ENCODE measurements at places on chromosomes 4 and X.

DNA sequence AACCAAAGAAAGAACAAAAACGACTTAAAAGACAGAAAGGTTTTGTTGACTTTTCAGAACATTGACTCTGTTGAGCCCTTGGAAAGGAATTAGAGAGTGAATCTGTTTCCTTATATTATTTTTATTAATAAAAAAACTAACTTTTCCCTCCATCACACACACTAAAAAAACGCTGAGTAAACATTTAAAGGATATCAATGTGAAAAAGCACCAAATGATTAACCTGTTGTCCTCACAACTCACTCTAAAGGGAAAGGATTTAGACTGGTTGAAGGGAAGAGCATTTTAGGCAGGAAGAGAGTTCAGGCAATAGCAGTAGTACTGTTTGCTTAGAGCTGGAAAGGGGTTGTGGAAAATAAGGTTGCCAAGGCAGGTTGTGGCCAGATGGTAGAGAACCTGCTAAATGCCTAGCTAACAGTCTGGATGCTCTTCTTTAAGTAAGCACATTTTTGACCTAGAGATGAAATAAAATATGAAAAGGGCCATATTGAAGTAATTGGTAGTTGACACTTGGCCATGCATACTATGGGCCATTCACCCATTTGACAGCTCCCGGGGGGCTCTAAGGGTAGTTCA is 98.0 kb upstream of the NDP start:
- no peak for DNase-seq

GRCh38 chrX:18676470-18676869 is 4.6 kb upstream of the RS1 start:
- no peak for DNase-seq

DNA sequence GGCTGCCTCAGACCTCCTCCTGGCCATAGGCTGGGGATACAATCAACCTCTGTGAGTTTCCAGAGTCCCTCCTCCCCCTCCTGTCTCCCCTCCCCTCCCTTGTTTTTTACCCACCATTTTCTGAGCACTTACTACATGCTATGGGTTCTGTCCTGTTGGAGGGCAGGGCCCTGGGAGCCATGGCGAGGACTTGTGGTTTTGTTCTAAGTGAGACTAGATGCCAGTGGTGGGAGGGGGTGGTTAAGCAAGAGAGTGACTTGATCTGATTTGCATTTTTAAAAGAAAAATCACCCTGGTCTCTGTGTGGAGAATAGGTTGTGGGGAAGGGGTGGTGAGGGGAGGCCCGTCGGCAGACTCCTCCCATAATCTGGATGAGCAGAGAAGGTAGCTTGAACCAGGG is 39.5 kb downstream of the EFNB1 start:
- no peak for DNase-seq

DNA sequence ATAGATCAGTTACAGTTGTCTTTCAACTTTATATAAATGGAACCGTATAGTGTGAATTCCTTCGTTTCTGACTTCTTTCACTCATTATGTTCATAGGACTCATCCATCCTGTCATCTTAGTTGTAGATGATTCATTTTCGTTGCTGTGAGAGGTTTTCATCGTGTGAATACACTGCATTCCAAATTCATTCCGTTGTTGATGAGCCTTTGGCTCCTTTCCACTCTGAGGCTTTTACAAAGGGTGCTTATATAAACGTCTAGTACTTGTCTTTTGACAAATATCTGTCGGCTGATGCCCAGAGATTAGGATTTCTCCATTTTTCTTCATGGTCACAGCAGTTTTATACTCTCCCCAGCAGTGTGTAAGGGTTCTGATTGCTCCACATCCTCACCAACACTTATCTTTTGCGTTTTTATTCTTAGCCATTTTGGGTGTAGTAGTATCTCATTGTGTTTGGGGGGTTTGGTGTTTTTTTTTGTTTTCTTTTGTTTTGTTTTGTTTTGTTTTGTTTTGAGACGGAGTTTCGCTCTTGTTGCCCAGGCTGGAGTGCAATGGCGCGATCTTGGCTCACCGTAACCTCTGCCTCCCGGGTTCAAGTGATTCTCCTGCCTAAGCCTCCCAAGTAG is 48.6 kb downstream of the LRP2BP start:
- DNase-seq: no peak

DNA sequence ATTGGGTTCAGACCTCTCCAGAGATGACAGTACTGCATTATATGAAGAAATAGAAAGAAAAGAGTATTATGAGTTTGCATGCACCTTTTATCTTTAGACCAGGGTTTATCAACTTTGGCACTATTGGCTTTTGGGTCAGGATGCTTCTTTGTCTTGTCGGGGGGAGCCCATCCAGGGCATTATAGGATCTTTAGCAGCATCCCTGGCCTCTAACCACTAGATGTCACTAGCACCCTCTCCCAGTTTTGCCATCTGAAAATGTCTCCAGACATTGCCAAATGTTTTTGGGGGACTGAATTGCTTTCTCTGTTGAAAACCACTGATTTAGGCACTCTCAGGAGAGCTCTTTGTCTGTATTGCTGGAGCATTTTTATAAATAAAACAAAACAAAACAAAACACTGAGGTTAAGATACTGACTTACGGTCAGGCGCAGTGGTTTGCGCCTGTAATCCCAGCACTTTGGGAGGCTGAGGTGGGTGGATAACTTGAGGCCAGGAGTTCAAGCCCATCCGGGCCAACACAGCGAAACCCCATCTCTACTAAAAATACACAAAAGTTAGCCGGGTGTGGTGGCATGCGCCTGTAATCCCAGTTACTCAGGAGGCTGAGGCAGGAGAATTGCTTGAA is 23.6 kb downstream of the CA5B start:
- no peak for DNase-seq

GRCh38 chr4:66178906-66179305 is 508.6 kb upstream of the EPHA5 start:
- DNase-seq: no peak

- DNase-seq: no peak
Observed at GRCh38 chrX:149365552-149365951, 139.6 kb downstream of the IDS start.

DNA sequence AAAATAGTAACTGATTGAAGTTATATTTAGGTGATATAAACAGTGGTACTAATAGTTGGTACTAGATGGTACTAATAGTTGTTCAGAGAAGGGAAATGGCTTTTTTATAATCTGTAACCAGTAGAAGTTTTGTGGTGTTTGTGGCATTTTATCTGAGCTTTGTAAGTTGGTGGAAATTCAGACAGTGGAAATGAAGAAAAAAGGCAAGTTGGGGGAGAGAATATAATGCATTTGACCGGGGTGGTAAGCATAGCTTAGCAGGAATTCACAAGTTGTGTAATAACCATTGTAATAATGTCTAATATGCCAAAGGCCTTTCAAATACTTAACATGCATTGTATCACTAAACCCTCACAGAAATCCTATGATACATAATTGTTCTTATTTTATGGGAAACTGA is 36.3 kb downstream of the DTHD1 start:
- no peak for DNase-seq

- no peak for DNase-seq
Observed at GRCh38 chr4:27684610-27685011, 824.0 kb downstream of the STIM2 start.

GRCh38 chr4:175422331-175422730 is 389.7 kb downstream of the GPM6A start:
- no peak for DNase-seq

GRCh38 chr4:153916273-153916755 is 127.4 kb upstream of the SFRP2 start:
- DNase-seq: no peak

- DNase-seq: no peak
Observed at GRCh38 chrX:112645774-112646173, 34.0 kb downstream of the LHFPL1 start.

Measured in stimulated activated CD8-positive, alpha-beta memory T cell treated with anti-CD3 and anti-CD28 coated beads, Interleukin-4, amount 100 ng/mL, for 1 hour (primary cell).